KG1 (cell line): ENCODE measurements at places on chromosomes 4 and X.

DNA sequence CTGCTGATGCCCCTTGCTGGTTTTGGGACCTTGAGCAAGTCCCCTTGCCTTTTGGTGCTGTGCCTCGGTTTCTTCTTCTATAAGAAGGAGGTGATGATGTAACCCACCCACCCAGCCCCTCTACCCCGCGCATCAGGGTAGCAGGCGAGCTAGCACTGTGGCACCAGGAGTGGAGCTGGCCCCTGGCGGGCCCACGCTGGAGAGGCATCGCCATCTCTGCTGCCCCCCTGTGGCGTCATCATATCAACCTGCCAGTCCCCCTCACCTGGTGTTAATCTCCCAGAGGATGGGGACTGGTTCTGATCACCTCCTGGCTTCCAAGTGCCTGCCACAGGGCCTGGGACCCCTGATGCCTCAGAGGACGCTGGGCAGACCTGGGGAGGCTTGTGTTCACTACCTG, 6.3 kb upstream of the SORCS2 start:
- no peak for DNase-seq

DNA sequence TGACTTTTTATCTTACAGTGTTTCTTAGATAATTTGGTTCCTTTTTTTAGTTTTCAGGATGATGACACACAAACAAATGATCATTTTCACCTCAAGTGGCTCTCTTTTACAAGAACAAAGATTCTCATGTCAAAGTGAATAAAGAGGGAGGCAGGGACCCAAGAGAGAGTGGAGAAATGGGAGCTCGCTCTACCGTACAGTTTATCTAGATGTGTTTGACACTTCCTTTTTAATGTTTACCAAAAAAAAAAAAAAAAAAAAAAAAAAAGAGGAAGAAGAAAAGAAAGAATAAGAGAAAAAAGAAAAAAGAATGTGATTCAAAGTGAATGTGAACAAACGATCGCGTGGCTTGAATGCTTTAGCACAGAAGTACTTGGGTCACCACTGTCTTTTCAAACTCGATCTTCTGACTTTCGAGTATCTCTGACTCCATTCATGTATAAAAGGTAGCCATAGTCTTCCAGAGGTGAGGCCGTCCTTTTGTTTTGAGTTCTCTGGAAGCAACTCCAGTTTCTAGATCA, 75.6 kb upstream of the GRXCR1 start:
- DNase-seq: no peak

- DNase-seq: no peak
These were observed 55.2 kb downstream of the TRIML1 start for GRCh38 chr4:188194421-188194820.

DNA sequence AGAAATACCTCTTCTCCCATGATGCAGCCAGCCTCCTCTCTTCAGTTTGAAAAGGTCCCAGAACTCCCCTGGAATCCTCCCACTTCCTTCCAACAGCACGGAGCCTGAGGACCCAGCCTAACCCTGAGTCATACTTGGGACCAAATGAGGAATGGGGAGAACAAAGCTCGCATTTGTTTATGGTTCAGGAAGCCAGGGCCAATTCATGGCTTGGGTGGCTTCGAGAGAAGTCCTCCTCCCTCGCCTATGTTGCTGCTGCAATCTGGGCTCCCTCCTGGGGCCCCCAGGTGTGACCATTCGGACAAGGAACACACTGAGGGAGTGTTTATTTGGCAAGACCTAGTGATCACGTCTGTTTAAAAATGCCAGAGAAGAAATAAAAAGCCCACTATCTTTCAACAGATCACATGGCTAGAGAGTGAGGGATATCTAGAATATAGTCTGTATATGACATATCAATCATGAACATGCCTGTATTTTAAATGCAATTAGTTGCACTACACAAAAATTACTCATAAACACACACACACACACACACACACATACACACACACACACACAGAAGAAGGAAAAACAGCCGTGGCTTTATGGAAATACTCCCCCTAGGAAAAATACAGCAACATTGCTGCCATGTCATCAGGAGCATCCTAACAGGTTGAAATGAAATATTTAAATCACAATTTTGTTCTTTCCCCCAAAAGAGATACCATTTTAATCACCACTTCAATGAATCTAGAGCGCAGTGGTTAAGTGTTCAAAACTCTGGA, 155.7 kb upstream of the MAP3K15 start:
- no peak for DNase-seq

- no peak for DNase-seq
These were observed 233.4 kb downstream of the PABPC4L start for GRCh38 chr4:133968174-133968573.

- DNase-seq: no peak
These were observed 2.7 kb upstream of the SORCS2 start for GRCh38 chr4:7189475-7190277.

GRCh38 chrX:124504111-124504983, 158.0 kb downstream of the SH2D1A start:
- no peak for DNase-seq

- DNase-seq: no peak
These were observed 337.9 kb downstream of the CAMK2D start for GRCh38 chr4:113423631-113424030.

DNA sequence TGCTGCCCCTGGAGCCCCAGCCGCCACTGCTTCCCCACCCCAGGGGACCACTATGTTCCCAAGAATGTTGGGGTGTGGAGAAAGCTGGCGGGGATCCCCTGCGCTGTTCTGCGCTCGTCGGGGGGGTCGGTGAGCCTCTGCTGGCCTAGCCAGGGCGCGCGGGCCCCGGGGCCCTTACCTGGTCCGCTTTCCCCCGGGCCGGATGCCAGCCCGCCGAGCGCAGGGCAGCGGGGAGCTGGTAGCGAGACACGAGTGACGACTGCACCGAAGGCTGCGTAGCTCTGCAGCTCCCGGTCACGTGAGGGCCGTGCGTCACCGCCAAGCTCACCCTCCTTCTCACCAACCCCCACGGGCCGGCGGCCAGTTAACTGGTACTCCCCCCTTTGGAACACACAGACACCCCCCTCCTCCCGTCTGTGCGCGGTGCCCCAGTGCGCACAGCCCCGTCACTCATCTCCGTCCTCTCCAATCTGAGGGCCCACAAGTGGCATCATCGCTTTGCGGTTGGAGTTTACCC, at the start of gene BEX1:
BEX1 (minus strand) TSS at position 254 of the 517 bp plus-strand sequence. CDS start 897 bp downstream, outside the sequence.
- no peak for DNase-seq

GRCh38 chr4:129490516-129490915, 394.6 kb downstream of the C4orf33 start:
- DNase-seq: no peak

- no peak for DNase-seq
These were observed at the start of gene ZFP92 for GRCh38 chrX:153411255-153411987. Gene ZFP92 (plus strand): TSS chrX:153411472. CDS start chrX:153418323, 6,851 bp downstream.

DNA sequence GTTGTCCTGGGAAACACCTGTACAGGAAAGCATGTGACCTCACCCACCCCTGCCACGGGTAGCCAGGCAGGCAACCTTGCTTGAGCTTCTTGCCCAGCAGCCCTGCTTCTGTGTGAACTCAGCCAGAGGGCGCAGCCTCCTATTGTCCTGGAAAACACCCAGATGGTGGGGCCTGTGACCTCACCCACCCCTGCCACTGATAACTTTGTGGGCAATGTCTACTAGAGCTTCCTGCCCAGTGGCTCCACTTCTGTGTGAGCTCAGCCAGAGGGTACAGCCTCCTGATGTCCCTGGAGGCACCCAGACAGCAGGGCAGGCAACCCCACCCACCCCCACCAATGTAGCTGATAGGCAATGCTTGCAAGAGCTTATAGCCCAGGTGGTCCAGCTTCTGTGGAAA, 146.3 kb downstream of the DTHD1 start:
- DNase-seq: no peak

GRCh38 chr4:163976588-163976987, 482.1 kb downstream of the TMA16 start:
- no peak for DNase-seq

- DNase-seq: no peak
These were observed 32.0 kb upstream of the STS start for GRCh38 chrX:7115557-7115956.

DNA sequence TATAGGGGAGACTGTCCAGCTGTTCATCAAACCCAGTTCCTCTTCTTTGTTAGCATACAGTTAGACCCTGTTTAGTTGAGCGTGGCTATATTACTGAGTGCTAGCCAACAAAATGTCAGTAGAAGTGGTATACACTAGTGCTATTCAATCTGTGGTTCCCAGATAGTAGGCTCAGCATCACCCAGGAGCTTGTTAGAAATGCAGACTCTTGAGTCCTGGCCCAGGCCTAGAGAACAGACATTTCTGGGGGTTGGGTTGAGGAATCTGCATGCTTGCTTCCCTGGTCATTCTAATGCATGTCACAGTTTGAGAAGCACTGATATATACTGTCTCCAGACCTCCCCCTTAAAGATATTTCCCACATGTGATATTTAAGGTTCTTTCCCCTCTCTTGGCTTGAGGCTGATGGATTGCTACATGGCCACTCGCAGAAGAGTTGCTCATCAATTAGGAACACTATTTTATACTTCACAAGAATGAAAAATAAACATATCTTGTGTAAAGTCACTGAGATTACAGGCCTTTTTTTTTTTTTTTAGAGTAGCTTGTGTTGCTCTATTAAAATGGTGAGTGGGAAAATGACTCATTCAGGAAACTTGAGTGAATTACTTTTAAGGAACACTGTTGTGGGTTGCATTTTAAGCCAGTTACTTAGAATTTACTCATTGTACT, 289.0 kb downstream of the STIM2 start:
- no peak for DNase-seq

GRCh38 chr4:114223580-114223979, 244.1 kb upstream of the ARSJ start:
- DNase-seq: no peak

- DNase-seq: no peak
These were observed 42.6 kb downstream of the RAPGEF2 start for GRCh38 chr4:159145318-159145991.

DNA sequence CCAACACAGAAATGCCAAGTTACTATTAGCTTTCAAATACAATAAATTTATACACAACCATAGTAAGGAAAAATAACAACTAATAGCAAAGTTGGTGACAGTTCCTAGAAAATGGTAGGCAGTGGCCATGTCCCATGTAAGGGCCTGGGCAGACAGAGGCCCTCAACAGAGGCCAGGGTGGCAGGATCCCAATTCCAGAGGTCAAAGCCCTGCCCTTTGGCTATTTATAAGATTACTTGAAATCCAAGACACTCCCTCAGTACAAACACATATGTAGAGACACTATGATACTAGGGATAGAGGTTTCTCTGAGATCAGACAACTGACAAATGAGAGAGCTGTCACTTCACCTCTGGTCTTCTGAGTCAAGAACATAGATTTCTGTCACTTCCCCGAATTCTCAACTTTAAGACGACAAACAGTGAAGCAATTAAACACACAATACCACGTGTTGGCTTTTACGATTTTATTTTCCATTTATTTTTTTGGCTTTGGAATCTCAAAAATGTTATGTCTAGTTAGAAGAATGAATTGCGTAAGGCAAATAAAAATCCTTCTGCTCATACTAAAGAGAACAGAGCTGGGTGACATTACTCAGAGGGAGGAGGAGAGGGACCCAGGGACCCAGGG, 16.3 kb upstream of the MAOB start:
- no peak for DNase-seq

- no peak for DNase-seq
These were observed 67.7 kb downstream of the DCLK2 start for GRCh38 chr4:150145946-150146340.

DNA sequence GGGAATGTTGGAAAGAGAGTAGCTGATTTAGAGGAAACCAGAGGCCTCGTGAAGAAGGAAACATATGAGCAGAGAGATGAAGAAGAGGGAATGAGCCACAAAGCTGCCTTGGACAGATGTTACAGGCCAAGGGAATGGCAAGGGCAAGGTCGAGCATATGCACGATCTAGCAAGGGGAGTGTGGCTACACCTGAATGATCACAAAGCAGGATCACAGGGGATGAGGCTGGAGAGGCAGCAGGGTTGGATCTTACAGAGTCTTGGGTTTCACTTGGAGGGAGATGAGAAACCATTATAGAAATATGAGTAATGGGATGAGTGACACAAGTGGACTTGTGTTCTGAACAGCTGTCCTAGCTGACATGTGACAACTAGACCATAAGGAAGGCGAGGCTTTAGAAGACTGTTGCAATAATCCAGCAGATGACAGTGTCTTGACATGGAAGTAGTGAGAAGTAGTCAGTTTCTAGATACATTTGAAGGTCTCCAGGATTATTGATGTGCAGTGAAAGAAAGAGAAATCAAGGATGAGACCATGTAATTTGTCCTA, 58.7 kb downstream of the RASGEF1B start:
- no peak for DNase-seq

- DNase-seq: no peak
These were observed 2.3 kb downstream of the FBXL5 start for GRCh38 chr4:15652841-15653240.
